ENCODE measurements at places on chromosomes 11 and 22. TPM values are rescaled to one million over a fixed set of nuclear protein-coding genes. Genes with fewer than 3 reads are reported as not detected.

Gene RIMBP3B
- not detected for total RNA-seq

Gene HEPN1
- not detected for total RNA-seq

Gene ASCL2
- total RNA-seq: 2.7 TPM

Gene NPAT
- 14.5 TPM for total RNA-seq

Gene DCUN1D5
- total RNA-seq: 50.0 TPM

Gene KRTAP5-7
- not detected for total RNA-seq

Gene TSPAN18
- 1.9 TPM for total RNA-seq

Gene CBLIF
- total RNA-seq: not detected

Gene ARRB1
- 19.2 TPM for total RNA-seq

Gene IL17REL
- total RNA-seq: not detected

Data from esophagus squamous epithelium (tissue), 5 donors.